ENCODE measurements at places on chromosomes 3 and 15. TPM values are rescaled to one million over a fixed set of nuclear protein-coding genes. Genes with fewer than 3 reads are reported as not detected.

The RASGRP1 gene
- 0.51 TPM for total RNA-seq

GRCh38 chr15:70535071-70535954, 228.0 kb downstream of the UACA start:
- DNase-seq: peak; percentile 32

DNA sequence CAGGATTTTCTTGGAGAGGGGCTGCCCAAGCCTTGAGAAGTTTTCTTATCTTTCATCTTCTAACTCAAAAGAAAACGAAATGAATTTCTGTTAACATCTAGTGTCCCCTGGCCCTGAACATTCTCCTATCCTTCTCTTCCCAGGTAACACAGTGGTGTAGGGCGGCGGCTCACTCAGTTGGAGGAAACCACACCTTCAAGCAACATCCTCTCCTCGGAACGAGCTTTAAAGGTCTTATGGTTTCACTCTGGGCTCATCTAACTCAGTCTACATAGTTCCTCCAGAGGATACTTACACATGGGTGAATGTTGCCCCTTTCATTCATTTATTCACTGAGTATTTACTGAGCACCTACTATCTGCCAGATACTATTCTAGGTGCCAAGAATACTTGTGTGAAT, 31.0 kb upstream of the KLHL6 start:
- DNase-seq: no peak

The FOXB1 gene
- total RNA-seq: not detected

The CYP8B1 gene
- total RNA-seq: 490 TPM

DNA sequence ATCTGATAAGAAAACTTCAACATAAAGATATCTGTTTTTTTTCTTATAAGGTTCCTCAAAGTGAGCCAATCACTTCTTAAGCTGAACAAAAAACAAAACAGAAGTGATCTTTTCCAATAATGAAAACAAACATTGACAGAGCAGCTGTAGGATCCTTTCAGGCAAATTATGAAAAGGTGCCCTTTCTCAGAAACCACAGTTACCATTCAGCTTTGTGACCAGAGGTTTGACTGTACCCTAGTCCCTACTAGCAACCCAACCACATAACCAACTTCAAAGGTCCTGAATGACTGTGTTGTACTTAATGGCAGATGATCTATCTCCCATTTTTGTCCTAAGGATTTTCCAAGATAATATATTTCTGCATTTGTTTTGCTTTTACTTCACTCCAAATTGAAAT, 39.4 kb upstream of the CCR2 start:
- no peak for DNase-seq

The CORO2B gene
- total RNA-seq: 0.65 TPM

GRCh38 chr3:155423526-155424322, 130.2 kb upstream of the STRIT1 start:
- DNase-seq: no peak

DNA sequence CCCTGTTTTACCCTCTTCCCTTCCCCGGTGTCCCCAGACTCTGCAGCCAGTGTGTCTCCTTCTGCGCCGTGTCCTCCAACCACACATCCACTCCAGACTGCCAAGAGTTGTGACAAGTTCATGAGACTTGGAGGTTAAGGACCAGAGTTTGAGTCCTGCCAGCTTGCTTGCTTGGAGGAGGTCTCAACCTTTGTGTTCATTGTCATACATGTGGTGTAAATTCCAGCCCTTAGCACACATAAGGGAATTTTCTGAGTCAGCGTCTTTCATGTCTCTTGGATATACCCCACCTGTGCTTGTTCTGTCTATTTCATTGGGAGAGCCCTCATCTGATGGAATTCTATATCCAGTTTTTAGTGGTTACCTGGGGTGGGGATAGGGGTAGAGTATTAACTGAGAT, 13.3 kb downstream of the CORO2B start:
- DNase-seq: no peak

- no peak for DNase-seq
Measured at GRCh38 chr3:34254285-34254684, 455.9 kb downstream of the PDCD6IP start.

DNA sequence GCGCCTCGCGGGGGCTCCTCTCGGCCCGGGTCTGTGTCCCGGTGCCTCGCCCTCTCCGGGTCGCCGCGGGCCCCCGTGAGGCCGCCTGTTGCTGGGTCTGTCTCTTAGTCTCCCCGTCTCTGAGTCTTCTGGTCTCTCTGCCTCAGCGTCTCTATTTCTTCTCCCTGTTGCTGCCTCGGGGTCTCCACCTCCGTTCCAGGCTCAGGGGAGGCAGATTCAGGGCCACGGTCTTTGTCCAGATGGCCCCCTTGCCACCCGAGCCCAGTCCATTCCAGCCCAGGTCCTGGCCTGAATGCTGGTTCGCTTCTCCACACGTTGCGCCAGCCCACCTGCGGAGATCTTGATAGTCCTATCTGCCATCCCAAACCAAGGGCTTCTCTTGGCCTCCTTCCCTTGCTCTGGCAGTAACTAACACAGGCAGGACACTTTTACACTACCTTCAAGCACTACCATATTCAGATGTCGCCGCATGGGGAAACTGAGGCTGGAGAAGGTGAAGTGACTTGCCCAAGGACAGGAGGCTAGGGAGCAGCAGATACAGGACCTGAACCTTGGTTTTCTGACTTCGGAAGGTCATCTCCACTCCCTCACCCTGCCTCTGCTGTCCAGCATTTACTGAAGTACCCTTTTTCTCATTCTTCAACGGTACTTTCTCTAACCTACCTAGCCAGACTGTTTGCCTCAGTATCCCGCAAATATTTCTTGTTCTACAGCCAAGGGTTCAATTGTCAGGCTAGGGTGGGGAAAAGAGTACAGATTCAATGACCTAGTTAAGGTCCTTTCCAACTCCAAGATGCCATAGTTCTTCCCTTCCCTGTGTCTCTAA, 616 bp upstream of the IGDCC4 start:
- DNase-seq: no peak

GRCh38 chr3:8579096-8579495, 65.5 kb downstream of the SSUH2 start:
- no peak for DNase-seq

GRCh38 chr15:60444289-60444912, 34.5 kb downstream of the ICE2 start:
- DNase-seq: no peak

DNA sequence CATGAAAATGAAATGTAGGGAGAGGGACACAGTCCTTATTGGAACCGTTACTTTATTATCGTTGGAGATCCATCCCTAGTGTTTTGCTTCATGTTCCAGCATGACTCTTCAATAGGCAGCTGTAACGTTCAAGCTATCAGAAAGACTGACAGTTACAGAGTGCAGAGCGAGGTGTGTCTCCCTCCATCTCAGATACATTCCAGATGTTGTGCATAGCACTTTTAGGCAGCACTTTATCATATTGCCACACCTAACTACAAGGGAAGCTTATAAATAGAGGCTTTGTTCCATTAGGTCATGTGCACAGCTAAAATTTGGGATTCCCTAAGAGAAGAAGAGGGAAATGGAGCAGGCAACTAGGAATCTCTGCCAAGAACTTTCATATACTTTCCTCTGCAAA, 1009.6 kb downstream of the ROBO2 start:
- DNase-seq: no peak

- DNase-seq: no peak
Measured at GRCh38 chr3:148901987-148902791, 37.1 kb downstream of the CPA3 start.

DNA sequence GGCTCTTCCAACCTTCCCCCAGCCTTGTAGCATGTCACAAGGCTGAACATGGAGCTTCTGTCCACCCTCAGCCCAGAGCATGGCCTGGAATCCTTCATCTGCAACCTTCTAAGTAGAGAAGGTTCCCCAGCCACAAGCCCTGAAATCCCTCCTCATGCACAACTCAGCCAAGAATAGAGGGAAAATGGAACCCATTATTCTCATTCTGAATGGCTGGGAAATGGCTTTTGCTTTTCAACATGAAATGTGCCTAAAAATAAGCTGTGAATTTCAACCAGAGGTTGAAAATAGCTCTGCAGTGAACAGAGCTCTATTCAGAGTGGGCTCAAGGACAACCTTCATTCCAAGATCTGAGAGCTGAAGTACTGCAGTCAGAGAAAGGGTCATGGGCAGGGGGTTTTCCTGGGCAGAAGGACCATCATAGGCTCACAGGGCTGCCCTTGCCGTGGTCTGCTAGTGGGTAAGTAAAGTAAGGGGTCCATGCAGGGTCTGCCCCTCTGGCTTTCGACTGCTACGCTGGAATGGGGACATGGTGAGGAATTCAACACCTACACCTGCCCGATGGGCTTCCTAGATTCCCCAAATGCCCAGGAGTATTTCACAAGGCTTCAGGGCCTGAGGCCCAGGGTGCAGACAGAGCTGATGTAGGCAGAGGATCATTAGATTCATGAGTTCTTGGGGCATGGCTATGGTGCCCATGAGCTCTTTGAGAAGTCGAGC, 35.9 kb downstream of the POC1A start:
- no peak for DNase-seq

DNA sequence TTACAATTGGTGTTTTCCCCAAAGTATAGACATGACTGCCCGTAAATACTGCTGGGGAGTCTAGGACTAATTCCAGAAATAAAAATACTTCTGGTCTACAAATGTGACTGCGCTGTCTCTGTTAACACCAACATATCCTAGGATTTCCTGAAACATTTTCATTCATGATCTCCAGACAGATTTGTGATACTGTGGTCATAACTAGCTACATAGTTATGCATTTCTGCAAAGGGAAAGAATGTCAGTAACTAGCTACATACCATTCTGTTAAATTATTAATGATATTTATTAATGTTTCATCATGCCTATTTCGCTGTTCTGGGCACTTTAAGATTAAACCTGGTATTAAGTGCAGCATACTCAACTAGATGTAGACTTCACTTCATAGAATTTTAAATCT, 33.3 kb downstream of the SETD5 start:
- DNase-seq: no peak

- peak; percentile 37 for DNase-seq
Measured at GRCh38 chr3:3799173-3800079, at the start of gene LRRN1. LRRN1 (plus strand) TSS chr3:3799431; CDS start chr3:3844642, 45,211 bp downstream.

- DNase-seq: no peak
Measured at GRCh38 chr15:27028858-27029477, 58.0 kb downstream of the GABRG3 start.

DNA sequence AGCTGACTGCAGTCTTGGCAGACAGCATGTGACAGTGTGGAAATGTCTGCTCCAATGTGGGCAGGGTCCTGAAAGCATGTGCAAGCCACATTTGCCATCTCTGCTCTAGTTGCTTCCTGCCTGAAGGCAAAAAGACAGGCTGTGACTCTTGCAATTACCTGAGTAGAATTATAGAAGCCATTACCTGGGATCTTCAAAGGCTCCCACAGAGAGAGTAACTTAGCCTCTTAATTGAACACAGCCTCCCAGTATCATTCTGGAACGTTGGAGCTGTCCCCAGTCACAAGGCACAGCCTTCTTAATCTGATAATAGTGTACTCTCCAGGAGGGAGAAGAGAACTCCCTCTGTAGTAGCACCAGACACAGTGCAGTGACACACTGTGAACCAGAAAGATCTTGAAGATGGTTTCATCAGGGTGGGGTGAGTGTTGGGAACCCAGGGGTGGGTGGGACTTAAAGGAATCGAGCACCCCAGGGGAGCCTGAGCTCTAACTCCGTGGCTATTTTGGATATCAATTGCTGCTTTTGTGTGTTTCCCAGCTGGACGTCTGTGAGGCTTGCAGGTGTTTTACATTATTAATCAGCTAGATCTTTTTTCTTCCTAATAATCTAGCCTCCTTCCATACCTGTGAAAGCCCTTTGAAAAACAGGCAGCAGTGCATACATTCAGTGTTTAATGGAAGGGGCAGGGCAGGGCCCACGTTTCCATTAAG, 40.6 kb upstream of the GLCE start:
- DNase-seq: no peak

GRCh38 chr3:30085486-30085885, 520.9 kb upstream of the TGFBR2 start:
- no peak for DNase-seq

DNA sequence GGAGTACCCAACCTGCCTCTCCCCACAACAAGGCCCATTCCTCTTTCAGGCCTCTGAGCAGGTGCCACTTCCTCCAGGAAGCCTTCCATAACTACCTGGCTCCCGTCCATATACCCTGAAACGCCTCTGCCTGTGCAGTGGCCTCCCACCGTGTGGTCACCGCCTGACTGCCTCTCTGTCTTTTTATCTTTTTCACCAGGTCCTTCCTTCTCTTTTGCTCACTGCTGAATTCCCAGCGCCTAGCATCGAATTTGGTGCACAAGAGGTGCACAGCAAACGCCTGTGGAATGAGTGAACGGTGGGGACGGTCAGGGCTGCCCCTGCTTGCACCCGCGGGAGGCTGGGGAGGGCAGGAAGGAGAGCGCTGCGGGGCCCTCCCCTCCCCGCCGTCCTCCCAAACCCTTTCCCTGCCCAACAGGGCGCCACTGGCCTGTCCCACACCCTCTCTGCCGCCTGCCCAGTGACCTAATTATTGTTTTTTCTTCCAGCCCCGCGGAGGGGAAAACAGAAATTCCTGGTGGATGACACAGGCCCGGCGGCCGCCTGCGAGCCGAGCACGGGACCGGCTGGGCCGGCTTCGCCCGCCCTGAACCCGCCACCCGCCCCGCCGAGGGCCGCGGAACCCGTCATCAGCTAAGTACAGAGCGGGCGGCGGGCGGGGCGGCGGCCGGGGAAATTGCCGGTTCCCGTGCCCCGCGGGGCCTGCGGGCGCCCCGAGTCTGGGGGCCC, 140.1 kb downstream of the SMAD6 start:
- peak; percentile 66 for DNase-seq

DNA sequence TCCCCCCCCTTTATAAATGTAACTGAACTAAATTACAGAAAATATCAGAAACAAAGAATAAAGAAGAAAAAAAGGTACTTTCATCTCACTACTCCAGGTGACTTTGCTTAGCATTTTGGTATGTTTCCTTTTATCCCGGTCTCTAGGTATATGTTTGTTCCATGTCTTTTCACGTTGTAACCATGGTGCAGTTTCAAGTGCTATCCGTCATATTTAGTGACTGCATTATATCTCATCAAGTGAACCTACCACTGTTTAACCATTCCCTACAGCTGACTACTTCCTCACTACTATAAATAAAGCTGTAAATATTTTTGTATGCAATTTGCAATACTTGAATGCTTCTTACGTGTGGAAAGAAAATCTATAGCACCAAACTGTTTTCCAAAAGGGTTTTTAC, 2.2 kb downstream of the BTBD1 start:
- DNase-seq: no peak

GRCh38 chr15:86300390-86301125, 220.9 kb downstream of the AGBL1 start:
- no peak for DNase-seq

DNA sequence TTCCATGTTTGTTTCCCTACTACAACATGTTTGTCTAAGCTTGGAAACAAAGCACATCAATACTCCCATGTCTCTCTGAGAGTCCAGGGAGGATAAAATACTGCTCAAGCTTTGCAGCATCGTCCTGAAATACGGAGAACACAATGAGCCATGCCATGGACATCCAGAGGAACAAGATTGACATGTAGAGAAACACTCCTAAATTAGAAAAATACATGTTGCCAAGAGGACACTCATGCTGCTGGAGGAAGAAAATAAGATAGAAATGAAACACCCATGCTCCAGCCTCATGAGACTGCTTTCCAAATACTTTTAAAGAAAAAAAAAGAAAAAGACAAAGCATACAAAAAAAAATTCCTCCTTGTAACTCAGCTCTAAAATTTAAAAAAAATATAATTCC, 387.0 kb downstream of the ERC2 start:
- no peak for DNase-seq
